ENCODE measurements at places on chromosomes 4 and X.

GRCh38 chrX:139931646-139932072 lies 1.2 kb downstream of the ATP11C start:
- no peak for DNase-seq

GRCh38 chr4:60579335-60579734 lies 620.8 kb upstream of the ADGRL3 start:
- no peak for DNase-seq

GRCh38 chrX:23888887-23889501 lies 18.7 kb downstream of the APOO start:
- DNase-seq: no peak

GRCh38 chrX:39974270-39974669 lies 123.5 kb downstream of the BCOR start:
- no peak for DNase-seq

DNA sequence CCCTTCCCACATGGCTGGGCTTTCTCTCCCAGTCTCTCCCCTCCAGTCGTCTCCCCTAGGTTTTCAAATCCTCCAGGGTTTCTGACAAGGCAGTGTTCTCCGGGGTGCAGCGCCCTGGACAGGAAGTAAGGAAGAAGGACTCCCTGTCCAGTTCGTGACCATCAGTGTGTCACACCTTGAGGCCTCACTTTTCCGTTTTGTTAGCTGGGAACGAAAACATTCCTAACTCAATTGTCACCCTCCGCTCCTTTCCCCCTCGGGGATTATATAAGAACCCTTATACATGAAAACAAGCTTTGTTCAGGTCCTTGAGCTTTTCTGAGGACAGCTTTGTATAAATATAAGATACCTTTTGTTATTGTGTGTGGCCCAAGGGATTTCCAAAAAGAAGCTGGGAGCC lies 92.1 kb downstream of the KDR start:
- DNase-seq: no peak

DNA sequence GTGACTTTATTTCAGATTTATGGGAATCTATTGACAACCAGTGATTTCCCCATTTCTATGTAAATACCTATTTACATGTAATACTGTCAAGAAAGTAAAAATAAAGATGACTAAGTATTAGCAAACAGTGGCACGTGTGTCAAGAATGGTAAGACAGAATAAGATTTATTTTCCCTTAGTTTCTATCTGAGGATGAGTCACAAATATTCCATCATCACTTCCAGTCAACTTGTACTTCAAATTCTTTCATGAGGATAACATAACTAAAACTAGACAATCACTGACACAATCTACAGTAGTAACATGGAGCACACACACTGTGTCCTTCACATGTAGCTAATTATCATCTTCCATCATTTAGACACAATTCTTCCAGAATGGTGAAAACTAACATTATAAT lies 625.3 kb upstream of the PCDH7 start:
- no peak for DNase-seq

GRCh38 chrX:25067271-25068172 lies 51.8 kb upstream of the ARX start:
- no peak for DNase-seq

- DNase-seq: peak; percentile 79
Measured at GRCh38 chr4:186058253-186058979, 10.5 kb upstream of the TLR3 start.

DNA sequence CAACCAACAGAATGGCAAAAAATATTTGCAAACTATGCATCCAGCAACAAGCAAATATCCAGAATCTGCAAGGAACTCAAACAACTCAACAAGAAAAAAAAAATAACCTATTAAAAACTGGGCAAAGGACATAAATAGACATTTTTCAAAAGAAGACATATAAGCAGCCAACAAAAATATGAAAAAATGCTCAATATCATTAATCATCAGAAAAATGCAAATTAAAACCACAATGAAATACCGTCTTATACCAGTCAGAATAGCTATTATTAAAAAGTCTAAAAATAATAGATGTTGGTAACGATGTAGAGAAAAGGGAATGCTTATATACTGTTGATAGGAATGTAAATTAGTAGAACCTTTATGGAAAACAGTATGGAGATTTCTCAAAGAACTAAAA lies 53.4 kb downstream of the WDR19 start:
- no peak for DNase-seq

DNA sequence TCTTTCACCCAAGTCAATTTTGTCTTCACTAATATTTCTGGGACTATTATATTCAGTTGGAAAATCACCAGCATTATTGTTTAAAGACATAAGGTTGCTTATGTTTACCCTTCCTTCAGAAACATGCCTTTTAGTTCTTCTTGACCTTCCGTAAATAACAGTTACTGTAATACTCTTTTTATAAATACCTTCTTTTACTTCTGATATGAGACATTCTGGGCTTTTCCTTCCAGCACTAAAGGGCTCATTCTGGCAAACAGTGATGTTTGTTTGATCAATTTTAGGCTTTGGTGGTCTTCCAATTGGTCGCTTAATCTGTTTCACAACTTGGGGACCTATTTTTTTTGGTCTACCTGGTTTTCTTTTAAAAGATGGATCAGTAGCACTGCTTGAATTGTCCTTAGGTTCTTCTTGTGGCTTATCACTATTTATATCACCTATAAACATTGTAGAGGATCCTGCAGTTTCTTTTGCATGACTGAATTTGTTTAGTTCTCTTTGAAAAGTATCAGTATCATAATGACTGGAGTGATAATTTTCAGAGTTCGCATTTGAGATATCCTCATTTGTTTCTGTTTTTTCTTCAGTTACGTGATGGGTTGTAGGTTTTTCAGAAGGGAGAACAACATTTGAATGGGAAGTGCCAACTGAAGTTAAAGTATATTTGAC lies 64.8 kb downstream of the NCAPG start:
- no peak for DNase-seq

All from Karpas-422 (cell line).